Hepatic stellate cell (primary cell): ENCODE measurements at places on chromosomes 6 and 20.

DNA sequence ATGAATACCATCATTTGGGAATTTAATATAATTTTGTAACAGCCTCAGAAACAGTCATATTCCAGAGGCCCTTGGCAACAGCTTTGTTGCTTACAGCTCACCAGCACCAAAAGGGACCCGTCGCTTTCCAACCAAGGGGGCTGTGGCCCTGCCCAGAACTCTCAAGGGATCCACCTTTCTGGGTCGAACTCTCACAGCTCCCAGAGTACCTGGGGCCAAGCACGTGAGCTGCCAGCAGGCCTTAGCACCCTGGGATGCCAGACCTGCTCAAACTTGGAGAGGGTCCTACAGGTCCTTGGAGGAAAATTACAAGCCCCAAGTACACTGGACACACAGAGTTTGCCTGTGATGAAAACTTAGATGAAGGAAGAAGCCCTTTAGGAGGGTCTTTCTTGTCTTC, 66.6 kb downstream of the SNX5 start:
- no peak for DNase-seq

GRCh38 chr6:101537753-101538316, 144.3 kb downstream of the GRIK2 start:
- DNase-seq = no peak

- DNase-seq = no peak
These were observed 292.2 kb downstream of the PREX1 start for GRCh38 chr20:48535556-48535955.

GRCh38 chr20:6699921-6700562, 67.4 kb upstream of the BMP2 start:
- no peak for DNase-seq

- DNase-seq = no peak
These were observed 50.0 kb upstream of the SLC22A23 start for GRCh38 chr6:3506751-3507383.

DNA sequence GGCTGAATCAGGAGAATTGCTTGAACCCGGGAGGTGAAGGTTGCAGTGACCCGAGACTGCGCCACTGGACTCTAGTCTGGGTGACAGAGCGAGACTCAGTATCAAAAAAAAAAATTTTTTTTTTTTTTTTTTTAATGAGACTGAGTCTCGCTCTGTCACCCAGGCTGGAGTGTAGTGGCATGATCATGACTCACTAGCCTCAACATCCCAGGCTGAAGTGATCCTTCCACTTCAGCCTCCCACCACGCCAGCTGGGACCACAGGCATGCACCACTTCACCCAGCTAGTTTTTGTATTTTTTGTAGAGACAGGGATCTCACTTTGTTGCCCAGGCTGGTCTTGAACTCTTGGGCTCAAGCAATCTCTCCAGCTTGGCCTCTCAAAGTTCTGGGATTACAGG, 53.3 kb downstream of the MYO6 start:
- DNase-seq = no peak

DNA sequence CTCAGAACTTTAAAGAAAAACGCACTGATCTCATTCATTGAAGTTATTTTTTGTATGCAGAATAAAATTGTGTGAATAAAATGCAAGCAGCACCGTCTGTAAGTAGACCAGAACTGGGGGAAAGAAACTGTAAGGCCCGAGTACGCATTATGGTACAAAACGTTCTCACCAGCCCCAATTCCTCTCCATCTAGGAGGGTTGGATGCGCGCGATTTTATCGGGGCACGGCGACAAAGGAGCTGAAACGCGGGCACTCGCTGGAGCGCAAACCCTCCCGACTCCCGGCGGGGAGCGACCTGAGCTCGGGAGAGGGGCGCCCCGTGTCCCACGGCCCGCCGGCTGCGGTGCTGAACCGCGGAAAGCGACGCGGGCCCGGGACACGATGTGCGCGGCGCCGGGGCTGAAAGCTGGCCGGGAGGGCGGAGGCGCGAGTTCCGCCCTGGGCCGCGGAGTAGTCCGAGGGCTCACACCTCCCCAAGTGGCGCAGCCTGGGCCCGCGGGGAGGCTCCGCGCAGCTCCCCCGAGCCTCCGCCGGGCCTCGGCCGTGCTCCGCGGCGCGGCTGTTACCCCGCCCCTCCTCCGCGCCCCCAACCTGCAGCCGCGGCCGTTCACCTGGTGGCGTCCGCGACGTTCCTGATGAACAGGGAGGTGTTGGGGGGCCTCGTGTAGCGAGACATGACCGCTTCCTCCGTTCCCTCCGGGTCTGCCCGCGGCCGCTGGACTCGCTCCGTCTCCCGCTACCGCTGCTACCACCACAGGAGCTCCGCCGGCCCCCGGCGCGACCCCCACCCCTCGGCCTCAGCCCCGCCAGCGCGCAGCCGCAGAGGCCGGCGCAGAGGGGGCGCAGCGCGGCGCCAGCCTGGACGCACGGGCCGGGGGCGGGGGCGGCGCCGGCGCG, at the start of gene SRSF12:
Gene SRSF12 (minus strand): TSS at position 861 of the 898 bp plus-strand sequence. CDS start 184 bp downstream, at position 677.
- peak; percentile 63 for DNase-seq

GRCh38 chr20:49603209-49603627, 35.3 kb upstream of the PTGIS start:
- DNase-seq = no peak

- DNase-seq = peak; percentile 22
These were observed 455.0 kb downstream of the RFPL4B start for GRCh38 chr6:112802144-112802543.

- no peak for DNase-seq
These were observed 250.1 kb downstream of the TBXT start for GRCh38 chr6:165917576-165917975.

DNA sequence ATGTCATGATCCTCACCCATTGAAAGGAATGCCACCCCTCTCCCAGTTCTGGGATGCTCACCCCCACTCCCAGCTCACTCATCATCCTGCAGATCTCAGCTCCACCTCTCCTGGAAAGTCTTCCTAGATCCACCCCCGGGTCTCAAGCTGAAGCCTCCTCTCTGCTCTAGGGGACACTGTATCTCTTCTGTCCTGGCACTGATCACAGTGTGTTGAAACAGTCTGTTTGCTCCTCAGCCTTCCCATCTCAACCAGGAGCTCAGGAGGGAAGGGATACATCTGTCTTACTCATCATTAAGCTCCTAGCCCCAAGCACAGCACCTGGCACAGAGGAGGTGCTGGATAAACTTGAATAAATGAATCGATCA, 80.1 kb downstream of the MRPL14 start:
- DNase-seq = no peak

DNA sequence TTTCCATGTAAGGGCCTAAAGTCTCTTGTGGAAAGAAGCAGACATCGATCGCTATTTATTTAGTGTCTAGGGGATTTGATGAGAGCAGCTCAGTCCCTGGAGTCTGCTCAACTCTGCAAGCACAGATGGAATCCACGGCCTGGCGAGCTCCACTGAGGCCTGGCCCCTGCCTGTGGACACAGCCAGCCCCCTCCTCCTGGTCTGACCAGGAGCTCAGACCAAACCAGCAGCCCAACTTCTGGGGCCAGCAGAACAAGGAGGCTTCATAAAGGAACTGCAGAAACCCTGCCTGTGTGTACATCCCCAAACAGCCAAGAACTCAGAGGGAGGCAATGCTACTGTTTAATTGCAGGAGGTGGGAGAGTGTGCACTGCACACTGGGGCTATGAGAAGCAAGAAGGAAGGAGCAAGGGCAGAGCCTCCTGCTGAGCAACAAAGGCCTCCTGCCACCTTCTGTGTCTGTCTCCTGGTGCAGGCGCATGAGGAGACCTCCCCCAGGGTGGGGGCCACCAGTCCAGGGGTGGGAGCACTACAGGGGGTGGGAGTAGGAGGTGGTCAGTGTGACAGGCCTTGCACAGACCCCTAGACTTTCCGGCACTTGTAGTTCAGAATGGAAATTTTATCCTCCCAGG, 3.8 kb downstream of the CST5 start:
- DNase-seq = no peak

GRCh38 chr6:158003910-158004700, 22.4 kb downstream of the SYNJ2 start:
- DNase-seq = no peak

DNA sequence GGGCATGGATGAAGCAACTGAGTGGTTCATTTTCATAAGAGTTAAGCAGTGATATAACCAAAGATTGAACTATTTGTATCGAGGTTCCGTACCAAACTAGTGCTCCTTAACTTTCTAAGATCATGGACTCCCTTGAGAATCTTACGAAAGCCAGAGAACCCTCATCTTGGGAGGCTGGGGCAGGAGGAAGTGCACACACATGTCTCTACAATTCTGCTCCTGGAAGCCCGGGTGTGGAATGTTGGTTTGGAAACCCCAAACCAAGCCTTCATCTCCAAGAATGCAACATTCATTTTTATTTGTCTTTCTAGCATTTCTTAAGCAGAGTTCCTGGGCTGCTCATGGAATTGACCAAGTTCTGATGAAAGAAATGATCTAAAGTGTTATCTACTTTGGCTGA, 250.5 kb upstream of the PRND start:
- DNase-seq = peak; percentile 16

DNA sequence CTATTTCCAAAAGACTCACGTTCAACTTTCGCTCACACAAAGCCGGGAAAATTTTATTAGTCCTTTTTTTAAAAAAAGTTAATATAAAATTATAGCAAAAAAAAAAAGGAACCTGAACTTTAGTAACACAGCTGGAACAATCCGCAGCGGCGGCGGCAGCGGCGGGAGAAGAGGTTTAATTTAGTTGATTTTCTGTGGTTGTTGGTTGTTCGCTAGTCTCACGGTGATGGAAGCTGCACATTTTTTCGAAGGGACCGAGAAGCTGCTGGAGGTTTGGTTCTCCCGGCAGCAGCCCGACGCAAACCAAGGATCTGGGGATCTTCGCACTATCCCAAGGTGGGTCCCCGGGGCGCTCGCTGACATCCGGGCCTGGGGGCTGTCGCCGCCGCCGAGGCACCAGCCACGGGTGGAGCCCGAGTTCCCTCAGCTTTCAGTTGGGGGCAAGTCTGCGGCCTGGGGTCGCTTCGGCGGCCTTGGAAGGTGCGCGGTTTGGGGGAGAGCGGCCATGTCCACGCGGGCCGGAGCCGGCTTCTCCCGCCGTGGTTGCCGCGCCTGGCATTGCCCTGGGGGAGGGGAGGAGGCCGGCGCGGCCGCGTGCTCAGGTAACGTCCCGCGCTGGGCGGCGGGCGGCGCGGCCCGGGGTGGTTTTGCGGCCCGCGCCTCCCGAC, 429 bp downstream of the AMD1 start:
- DNase-seq = peak; percentile 24

- DNase-seq = no peak
These were observed 33.4 kb upstream of the ZMYND8 start for GRCh38 chr20:47389867-47390347.

DNA sequence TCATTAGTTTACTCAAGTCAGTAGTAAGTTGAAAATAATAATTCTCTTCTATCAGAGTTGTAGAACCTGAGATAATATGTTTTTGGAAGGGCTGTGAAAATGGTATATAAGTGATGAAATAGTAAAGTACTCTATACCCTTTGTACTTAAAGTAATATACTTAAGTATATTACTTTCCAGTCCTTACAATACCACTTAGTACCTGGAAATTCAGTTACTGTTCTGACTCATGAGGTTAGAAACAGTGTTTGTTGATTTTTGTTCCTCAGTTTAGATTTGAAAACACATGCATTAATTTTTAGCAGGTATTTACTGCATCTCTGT, 10.1 kb downstream of the TULP4 start:
- no peak for DNase-seq

GRCh38 chr6:30689022-30689865, 1.5 kb downstream of the NRM start:
- DNase-seq = no peak

DNA sequence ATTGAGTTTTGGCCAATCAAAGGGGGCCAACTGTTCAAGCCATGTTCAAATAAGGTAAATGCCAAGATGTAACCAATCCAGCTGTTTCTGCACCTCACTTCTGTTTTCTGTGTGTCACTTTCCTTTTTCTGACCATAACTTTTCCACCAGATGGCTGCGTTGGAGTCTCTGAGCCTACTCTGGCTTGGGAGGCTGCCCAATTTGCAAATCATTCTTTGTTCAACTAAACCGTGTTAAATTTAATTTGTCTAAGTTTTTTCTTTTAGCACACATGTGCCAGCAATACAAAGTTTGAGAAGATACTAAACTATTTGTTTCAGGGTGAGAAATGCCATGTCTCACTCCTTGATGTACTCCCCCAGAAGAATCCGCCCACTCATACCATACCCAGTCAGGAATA, 52.1 kb downstream of the IYD start:
- DNase-seq = no peak

DNA sequence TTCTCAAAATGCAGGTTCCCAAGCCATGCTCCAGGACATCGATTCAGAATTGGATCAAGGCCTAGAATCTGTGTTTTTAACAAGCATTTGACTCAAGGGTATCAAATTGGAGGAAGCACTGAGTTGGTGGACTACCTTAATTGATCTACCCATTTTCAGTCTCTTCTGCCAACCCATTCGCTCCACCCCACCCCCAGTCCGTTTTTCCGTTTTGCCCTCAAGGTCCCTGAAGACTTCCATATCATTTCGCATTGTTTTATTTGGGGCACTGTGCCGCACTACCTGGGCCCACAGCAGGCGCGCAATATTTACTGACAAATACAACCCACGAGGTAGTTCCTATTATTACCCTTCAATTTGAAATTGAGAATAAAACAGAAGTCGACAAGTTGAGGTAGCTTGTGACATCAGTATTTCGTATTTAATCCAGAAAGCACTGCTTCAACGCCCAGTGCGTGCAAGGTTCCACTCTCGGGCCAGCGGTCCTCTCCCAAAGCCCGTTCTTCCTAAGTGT, 557 bp upstream of the DHX35 start:
- DNase-seq = no peak

DNA sequence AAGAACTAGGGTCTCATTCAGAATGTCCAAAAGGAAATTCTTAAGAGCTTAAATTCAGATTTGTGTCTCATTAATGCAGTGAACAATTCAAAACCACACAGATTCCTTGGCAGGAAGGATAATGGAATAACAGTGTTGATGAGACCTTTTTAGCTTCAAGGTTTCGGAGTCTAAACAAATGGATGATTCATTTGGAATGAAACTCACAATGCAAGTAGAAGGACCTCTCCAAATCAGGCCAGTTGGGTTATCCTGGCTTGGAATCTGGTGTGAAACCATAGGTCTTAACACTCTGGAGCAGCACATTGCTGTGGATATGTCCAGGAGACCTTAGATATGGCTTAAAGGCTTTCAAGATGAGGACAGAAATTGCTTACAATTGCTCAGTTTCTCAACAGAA, 44.9 kb downstream of the KCTD20 start:
- no peak for DNase-seq

- DNase-seq = no peak
These were observed 90.4 kb downstream of the COL12A1 start for GRCh38 chr6:75115481-75115880.

DNA sequence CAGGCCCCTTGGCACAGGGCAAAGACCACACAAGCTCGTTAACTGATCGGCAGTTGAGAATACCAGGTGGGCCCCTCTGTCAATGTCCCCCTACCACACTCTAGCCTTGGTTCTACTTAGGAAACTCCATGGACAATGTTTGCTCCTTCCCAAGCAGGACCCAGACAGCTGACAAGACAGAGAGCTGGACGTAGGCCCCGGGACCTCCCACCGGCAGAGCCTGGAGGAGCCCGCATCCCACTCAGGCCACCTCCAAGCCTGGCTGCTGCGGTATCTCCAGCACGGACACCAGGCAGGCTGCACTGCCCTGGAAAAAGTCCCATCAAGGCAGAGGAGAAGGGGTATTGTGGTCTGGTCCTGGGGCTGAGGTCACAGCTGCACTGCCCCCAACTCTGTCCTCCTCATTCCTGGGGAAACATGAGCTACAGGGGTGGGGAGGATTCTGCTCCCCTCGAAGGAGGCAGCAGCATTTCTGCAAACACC, 6.2 kb upstream of the GRM4 start:
- no peak for DNase-seq

- peak; percentile 83 for DNase-seq
These were observed 26.8 kb downstream of the HLA-E start for GRCh38 chr6:30515944-30516753.
